Stimulated activated naive CD8-positive, alpha-beta T cell treated with anti-CD3 and anti-CD28 coated beads, Interleukin-15, amount 100 ng/mL, for 72 hours (primary cell): ENCODE measurements at places on chromosomes 16 and 17.
A peak's percentile ranks its signal among the peaks of the same experiment; 100 is the strongest.

GRCh38 chr17:30924341-30924740, 2.6 kb downstream of the ADAP2 start:
- DNase-seq = no peak

DNA sequence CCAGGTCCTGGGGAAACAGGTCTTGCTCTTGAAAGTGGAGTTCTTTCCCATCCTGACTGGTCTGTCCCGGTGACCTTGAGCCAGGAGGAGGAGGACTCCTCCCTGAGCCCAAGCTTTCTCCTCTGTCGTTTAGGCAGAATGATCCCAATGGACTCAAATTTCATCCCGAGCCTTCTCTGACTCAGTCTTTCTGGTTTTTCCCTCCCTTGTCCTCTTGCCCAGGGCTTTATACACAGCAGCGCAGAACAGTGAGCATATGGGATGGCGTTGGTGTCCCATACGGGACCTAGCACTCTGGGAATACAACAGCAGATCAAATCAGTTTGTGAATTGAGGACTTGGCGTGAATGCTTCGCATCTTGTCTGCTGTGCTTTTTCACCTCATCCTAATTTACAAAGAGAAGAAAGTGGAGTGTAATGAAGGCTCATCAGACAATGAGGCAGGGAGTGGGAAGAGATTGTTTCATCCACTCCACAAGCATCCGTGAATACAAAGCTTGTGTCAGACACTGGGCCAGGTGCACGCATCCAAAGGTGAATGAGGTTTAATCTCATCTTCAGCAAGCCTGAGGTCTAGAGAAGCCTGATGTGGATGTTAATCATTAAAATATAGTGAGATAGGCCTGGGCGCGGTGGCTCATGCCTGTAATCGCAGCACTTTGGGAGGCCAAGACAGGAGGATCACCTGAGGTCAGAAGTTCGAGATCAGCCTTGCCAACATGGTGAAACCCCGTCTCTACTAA, 1.1 kb upstream of the XYLT1 start:
- DNase-seq = no peak

DNA sequence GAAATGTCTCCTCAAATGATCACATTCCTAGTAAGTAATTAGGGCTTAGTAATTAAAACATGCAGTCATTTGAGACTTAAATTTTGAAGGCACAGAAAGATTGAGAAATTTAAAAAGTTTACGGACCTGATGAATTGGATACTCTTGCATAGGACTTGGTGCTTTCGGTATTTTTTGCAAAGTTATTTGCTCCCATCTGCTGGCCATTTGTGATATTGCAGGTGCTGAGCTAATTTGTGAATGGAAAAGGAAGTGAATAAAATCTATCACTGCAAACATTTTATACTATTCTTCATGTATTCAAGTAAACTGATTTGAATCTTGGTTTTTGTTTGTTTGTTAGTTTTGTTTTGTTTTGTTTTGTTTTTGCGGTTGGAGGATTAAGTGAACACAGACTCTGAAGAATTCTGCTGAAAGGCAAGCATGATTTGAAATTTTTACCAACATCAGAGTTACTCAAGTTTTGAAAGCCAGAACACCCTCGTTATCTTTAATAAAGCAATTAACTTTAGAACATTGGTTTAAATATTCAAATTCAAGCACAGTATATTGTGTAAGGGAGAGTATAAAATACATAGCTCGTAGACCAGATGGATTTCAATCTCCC, 689.5 kb upstream of the RBFOX1 start:
- DNase-seq = peak; percentile 32

- DNase-seq = no peak
Measured at GRCh38 chr17:28722417-28723158, 2.8 kb downstream of the RPL23A start.

DNA sequence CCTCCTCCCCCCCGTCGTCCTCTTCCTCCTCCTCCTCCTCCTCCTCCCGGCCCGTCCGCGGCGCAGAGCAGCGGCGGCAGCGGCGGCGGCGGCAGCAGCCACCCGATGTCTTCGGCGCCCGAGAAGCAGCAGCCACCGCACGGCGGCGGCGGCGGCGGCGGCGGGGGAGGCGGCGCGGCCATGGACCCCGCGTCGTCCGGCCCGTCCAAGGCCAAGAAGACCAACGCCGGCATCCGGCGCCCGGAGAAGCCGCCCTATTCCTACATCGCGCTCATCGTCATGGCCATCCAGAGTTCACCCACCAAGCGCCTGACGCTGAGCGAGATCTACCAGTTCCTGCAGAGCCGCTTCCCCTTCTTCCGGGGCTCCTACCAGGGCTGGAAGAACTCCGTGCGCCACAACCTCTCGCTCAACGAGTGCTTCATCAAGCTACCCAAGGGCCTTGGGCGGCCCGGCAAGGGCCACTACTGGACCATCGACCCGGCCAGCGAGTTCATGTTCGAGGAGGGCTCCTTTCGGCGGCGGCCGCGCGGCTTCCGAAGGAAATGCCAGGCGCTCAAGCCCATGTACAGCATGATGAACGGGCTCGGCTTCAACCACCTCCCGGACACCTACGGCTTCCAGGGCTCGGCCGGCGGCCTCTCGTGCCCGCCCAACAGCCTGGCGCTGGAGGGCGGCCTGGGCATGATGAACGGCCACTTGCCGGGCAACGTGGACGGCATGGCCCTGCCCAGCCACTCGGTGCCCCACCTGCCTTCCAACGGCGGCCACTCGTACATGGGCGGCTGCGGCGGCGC, at the start of gene FOXF1:
TSS of gene FOXF1 (plus strand) at position 63 of the 797 bp plus-strand sequence. CDS start at position 106, 43 bp downstream.
- no peak for DNase-seq

DNA sequence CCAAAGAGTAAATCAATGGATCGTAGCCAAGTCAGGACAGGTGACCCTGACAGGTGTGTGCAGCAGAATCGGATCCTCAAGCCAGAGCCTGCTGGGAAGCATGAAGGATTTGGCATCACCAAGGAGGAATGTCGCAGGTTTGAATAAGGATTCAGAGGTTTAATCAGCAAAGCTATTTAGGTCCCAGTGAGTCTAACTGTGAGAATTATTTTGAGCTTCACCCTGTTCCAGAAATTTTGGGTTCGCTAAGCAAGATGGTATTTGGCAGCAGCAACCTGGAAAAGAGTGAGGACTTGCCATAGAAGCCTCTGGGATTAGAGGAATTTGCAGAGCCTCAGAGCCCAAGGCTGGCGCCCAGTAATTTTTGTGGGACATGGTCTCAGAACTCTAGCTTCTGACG, 173.0 kb downstream of the CCDC182 start:
- DNase-seq = no peak

DNA sequence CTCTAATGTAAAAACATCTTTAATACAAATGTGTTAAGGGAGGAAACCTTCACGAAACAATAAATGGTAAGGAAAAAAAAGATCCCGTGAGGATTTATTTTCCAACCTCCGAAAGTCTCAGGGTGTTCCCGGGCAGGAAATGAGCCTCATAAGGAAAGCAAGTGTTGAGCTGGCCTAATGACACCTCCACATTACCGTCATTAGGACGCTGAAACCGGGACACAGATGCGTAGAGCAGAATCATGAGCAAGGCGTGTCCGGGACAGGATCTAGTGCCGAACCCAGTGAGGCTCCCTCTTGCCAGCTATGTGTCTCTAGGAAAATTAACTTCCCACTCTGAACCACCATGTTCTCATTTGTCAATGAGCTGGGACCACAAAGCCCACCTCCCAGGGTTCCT, 22.7 kb upstream of the CYTH1 start:
- DNase-seq = no peak

DNA sequence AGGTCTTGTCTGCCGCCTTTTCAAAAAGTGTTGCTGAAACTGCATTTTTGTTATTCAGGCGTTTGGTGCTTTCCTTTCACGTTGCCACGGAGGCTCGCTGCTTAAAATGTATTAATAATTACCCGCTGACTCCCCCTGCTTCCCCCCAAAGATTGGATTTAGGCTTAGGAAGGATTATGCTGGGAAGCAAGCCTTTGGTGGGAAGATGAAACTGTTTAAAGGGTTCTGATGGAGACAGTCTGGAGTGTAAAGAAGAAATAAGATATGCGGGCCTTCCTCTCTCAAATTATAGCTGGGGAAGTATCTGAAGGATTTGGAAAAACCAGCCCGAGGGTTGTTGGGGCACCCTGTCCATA, 1.1 kb downstream of the KSR1 start:
- no peak for DNase-seq

DNA sequence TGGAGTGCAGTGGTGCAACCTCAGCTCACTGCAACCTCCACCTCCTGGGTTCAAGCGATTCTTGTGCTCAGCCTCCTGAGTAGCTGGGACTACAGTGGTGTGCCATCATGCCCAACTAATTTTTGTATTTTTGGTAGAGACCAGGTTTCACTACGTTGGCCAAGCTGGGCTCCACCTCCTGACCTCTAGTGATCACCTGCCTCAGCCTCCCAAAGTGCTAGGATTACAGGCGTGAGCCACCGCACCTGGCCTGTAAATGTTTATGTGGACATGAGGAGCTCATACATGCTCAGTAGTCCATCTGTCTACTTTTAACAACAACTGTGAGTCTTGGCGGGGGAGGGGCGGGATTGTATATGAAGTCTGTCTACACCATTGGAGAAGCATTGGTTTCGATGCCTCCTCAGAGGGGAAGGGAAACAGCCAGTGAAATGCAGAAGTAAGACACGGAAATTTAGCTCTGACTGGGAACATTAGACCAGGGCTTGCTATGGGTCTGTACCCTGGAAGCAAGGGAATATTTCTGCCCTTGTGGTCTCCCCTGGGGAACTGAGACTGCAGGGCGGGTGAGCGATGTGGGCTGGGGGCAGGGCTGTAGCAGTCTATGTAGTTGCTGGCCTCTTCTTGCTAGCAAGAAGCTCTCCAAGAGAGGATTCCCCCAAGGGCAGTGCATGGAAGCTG, 9.3 kb downstream of the NUBP1 start:
- DNase-seq = no peak

GRCh38 chr16:30357715-30358576, 2.8 kb upstream of the CD2BP2 start:
- no peak for DNase-seq

DNA sequence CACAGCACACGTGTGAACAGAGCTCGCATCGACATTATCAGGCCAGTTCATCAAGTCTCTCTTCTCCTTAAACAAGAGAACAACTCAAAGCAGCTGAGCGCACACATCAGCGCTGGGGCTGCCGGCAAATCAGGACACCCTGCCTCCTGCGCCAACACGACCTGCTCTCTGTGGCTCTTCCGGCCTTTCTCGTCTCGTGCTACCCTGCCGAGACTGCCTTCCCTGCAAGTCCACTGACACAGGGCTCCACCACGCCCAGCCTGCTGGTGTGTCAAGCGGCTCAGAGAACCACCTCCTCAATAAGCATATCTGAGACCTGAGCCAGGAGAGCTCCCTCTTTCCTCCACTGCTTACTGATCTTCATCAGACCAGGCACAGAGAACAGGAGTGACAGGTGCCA, 96.9 kb downstream of the ZNF778 start:
- no peak for DNase-seq

DNA sequence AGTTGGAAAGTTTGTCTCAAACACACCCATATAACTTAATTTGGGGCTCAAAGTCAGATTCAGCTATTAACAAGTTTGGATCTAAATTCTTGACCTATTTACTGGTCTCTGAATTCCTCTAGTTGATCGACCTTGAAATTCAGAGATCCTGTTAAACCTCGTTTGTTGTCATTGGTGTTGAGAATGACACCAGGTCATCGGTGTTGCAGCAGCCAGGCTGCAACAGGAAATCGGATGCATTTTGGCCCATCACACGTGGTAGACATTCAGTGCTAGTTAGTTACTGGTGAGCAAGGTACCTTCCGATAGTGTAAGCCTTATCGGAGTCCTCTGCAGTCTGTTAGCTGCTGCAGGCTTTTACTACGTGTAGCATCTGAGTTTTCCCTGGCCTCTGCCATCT, 82.3 kb downstream of the WWP2 start:
- no peak for DNase-seq

DNA sequence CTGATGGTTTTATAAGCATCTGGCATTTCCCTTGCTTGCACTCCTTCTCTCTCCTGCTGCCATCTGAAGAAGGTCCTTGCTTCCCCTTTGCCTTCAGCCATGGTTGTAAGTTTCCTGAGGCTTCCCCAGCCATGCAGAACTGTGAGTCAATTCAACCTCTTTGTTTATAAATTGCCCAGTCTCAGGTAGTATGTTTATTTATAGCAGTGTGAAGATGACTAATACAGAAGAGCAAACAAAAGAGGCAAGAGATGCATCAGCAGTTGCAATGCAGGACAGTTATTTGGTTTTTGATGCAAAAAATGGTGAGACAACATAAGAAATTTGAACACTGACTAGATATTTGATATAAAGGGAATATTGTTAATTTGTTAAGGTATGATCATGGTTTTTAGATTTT, 16.8 kb downstream of the TMEM100 start:
- DNase-seq = no peak

DNA sequence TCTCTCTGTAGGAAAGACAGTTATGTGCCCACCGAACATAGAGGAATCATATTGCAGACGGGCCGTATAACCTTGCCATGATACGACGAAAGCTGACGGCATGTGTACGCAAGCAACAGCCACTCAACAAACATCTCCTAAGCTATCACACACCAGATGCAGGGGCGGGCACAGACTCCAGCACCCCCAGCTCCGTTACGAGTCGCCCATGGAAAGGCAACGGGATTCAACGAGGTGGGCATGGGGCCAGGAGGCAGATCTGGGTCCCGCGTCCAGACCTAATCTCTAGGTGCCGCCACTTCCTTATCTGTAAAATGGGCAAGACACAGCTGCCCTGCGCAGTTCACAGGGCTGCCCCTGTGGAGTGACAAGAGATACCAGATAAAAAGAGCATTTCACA, 35.6 kb downstream of the ABR start:
- no peak for DNase-seq

GRCh38 chr17:58680038-58680369, 11.8 kb downstream of the TEX14 start:
- DNase-seq = no peak

- no peak for DNase-seq
Measured at GRCh38 chr16:47213761-47214440, 70.2 kb upstream of the NETO2 start.

DNA sequence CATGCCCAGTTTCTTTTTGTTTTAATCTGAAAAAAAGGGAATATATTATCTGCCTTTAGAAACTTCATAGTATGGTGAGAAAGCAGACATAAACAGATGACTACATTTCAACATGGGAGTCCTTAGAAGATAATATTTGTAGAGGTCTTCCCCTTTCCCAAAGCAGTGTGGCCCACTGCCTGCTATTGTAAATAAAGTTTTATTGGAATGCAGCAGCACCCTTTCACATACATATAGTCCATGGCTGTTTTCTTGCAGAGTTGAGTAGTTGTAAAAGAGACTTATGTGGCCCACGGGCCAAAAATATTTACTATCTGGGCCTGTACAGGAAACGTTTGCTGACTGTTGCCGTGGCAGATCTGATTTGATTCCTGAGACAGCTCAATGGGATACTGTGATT, 8.5 kb downstream of the KATNIP start:
- no peak for DNase-seq
